Glomerular endothelial cell (primary cell): ENCODE measurements at places on chromosomes 16 and 17.

GRCh38 chr17:4536259-4536741 lies 18.9 kb downstream of the MYBBP1A start:
- no peak for DNase-seq

DNA sequence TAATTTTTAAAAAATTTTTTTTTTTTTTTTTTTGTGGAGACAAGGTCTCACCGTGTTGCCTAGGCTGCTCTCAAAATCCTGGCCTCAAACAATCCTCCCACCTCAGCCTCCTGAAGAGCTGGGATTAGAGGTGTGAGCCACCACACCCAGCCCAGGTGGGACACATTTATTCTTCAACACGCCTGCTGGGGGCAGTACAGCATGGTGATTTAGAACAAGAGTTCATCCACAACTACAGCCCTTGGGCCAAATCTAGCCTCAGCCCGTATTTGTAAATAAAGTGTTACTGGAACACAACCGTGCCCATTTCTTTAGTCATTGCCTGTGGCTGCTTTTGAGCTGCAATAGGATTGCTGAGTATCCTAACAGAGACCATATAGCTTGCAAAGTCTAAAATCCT lies 92.8 kb downstream of the KATNIP start:
- no peak for DNase-seq

- no peak for DNase-seq
Measured at GRCh38 chr17:63435681-63436522, 10.2 kb downstream of the CYB561 start.

- no peak for DNase-seq
Measured at GRCh38 chr17:40316571-40317344, 7.8 kb downstream of the RARA start.

GRCh38 chr16:14309906-14310305 lies 238.8 kb downstream of the MRTFB start:
- DNase-seq, result no peak

DNA sequence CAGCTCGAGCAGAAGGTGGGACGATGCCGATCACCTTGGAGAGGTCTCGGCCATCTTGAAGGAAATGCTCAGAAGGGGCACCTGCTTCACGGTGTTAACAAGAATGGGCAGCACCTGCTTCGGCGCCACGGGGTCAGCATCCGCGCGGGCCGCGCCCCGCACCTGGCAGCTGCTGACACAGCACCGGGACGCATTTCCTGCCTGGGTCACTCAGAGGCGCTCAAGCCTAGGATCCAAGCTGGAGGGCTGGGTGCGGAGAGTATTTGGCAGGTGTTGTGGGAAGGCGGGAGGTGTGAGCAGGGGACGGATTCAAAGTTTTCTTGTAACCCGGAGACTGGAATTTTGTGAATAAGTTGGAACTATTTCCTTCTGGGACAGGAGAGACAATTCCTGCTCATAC lies 39.3 kb upstream of the AKTIP start:
- no peak for DNase-seq
